ENCODE measurements at places on chromosomes 1 and 21. TPM values are rescaled to one million over a fixed set of nuclear protein-coding genes. Genes with fewer than 3 reads are reported as not detected.

Gene PHTF1
- total RNA-seq, result 93.0 TPM

Gene CCDC24
- 3.6 TPM for total RNA-seq

Gene RGS18
- not detected for total RNA-seq

Gene LDLRAD1
- not detected for total RNA-seq

Gene FALEC
- not detected for total RNA-seq

Gene ALPL
- 1.4 TPM for total RNA-seq

Gene ZSCAN20
- total RNA-seq, result 9.1 TPM

Gene KRTAP20-3
- not detected for total RNA-seq

Gene CYP4Z1
- total RNA-seq, result not detected

Gene TCHH
- not detected for total RNA-seq

- no peak for DNase-seq
Measured at GRCh38 chr1:107326824-107327445, 186.1 kb downstream of the NTNG1 start.

GRCh38 chr1:205978676-205979075 is 24.5 kb downstream of the RAB7B start:
- no peak for DNase-seq

GRCh38 chr1:36913016-36913415 is 121.3 kb downstream of the GRIK3 start:
- no peak for DNase-seq

DNA sequence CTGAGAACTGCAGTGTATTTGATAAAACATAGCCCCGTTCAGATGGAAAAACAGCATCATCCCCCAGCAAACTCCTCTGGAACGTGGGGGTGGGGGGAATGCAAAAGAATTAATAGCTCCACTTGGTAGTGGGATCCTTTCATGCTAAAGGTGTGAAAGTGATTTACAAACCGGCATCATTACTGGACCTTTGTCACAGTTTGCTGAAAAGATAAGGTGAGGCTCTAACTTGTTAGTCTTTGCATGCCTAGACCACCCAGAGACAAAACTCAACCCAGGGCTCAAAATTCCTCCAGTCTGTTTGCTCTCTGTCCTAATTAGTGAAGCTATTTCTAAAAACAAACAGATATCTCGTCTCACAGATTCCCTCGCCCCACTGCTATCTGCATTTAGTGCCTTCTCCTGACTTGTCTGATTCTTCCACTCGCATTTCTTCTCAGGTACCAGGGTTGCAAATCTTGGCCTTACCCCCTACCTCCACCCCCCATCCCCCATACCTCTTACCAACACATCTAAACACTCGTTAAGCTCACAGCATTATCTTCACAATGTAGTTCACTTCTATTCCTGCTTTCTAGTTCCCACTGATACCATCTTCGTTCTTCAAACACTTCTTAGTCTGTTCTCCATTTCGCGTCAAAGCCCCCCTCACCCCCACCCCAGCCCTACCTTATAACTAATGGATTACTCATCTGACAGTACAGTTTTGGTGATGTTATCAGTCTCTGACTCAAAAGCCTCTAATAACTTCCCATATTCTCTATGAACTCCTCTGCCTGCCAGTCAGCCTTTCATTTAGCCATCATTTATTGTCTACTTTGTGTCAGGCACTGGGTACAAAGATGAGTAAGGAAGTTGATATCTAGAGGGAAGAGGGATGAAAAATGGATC is 11.8 kb downstream of the IER5 start:
- no peak for DNase-seq

- peak; percentile 85 for DNase-seq
Measured at GRCh38 chr1:205255941-205256780, 28.4 kb downstream of the TMCC2 start.

- peak; percentile 37 for DNase-seq
Measured at GRCh38 chr1:160767395-160768294, 28.3 kb upstream of the LY9 start.

DNA sequence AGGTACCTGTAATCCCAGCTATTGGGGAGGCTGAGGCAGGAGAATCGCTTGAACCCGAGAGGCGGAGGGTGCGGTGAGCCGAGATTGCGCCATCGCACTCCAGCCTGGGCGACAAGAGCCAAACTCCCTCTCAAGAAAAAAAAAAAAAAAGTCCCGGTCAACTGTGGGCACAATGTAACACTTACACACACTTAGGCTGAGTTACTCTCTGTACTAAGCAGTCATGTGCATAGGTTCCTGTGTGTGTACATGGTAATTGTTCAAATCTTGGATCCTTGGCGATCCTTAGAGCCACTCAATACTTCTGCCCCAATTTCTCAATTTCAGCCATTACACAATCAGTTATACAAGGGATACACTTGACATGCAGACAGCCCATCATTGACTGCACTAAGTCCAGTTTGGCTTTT is 11.6 kb downstream of the SDCCAG8 start:
- DNase-seq, result no peak

- no peak for DNase-seq
Measured at GRCh38 chr1:222933273-222933672, 118.4 kb downstream of the DISP1 start.
